ENCODE measurements at places on chromosomes 5 and 9.
A peak's percentile ranks its signal among the peaks of the same experiment; 100 is the strongest.

DNA sequence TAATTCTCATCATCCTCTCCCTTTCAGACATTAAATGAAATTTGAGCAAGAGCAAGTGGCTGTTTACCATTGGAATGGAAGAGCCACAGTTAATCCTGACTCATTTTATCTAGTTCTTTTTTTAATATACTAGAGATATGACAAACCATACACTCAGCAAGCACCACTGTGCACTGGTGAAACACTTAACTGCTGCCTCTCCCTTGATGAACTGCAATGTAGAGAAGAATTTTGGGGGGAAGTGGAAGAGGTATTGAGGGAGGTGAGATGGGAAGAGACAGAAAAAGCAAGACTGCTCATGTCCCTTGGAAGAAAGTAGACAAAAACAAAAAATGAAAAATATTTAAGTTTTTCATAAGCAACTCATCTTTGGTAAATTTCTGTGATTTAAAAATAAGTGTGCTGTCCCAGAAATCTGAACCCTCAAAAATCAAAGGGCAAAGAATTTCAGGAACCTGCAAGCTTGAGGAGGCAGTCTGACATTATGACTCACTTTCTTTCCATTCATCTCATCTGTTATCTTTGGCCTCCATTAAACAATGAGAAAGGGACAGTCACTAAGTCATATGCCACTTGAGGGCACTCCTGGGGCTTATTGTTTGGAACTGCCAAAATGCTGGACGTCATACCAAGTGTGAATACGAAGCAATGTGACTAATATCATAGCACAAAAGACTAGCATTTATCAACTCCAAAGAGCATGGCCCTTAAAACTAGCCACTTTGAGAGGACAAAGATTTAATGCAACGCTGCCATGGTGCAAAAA, 566.8 kb upstream of the DMAC1 start:
- DNase-seq = no peak

DNA sequence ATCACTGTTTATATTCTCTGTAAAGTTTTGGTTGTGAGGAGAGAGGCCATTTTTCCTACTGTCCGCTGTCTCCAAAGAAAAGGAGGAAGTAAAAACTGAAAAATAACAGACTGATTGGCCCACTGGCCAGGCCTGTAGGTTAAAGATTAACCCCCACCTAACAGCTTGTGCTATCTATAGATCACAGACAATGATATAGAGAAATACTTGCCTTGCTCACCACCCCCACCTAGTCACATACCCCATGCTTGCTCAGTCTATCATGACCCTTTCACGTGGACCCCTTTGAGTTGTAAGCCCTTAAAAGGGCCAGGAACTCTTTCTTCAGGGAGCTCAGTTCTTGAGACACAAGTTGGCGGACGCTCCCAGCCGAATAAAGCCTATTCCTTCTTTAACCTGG, 357.4 kb downstream of the PRDM9 start:
- no peak for DNase-seq

DNA sequence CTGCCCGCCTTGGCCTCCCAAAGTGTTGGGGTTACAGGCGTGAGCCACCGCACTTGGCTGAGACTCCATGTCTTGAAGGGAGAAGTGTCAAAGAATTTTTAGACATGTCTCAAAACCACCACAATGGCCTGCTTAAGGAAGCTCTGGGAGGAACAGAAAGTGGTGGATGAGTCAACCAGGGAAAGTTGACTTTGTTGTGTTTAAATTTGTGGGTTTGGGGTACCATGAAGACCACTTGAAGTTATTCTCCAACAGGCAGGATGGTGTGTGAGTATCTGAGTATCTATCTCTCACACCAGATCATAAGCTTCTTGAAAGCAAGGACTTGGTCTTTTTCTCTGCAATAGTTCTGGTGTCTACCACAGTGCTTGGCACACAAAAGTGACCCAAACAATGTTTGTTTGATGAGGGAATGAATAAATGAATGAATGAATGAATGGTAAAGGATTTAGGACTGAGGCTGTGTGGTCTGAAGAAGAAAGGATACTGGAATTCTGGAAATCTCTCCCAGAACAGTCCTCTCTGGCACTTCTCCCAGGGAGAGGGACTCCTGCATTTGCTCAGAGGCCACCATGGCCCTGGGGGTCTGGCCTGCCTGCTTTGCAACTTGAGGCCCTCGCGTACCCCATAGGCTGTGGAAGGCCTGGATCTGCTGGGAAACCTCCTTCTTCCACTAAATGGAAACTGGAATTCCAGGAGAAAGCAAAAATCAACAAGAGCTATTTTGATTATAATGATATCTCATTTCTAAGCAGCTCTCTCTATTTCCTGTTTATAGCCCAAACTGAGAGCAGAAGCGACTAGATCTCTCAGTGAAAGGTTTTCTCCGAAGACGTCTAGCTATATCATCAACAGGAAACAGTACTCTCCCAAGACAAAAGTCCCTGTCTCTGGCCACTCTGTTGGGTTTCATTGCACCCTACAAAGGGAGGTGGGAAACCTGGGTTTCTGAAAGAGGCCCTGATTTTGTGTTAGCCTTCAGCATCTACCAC, 187.9 kb downstream of the PALM2AKAP2 start:
- DNase-seq = no peak

DNA sequence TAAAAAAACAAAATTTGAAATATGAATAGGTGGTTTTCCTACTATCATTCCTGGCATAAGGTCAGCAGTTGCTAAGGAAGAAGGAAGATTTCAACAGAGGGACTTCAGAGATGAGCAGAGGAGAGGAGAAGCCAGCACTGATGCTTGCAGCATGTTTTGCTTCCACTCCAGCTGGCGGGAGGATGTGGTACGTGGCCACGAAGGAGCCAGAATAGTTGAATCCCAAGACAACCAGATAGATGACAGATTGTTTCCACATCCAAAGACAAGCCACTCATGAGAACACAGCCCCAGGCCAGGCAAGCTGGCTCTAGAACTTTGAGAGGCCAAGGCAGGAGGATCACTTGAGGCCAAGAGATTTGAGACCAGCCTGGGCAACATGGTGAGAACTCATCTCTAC, 15.1 kb downstream of the TIMD4 start:
- DNase-seq = no peak

GRCh38 chr9:70263421-70263820, 4.6 kb downstream of the SMC5 start:
- no peak for DNase-seq

DNA sequence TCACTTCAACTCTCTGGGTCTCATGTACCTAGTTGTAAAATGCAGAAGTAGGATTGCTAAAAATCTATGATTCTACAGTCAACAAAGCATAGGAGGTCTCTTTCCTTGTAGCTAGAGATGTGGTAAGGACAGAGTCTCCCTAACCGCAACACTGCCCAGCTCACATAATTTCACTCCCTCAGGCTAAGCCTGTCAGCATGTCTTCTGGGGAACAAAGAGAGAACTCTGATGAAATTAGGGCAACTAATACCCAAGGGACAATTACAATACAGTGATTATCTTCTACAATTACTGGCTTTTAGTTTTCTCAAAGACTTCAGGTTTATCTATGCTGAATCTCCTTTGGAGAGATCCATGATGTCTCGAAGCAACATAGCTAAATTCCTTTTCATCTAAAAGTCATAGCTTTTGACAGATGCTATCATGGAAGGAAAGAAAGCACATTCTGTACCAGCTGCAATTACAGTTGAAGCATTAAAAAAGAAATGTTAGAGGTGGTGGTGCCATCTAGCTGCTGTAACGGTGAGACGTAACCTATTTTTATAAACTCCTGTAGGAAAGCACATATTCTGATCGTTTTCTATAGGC, 141.1 kb upstream of the TARS1 start:
- DNase-seq = no peak

GRCh38 chr9:83043597-83043996, 19.3 kb downstream of the RASEF start:
- DNase-seq = no peak

GRCh38 chr9:99438596-99438995, 216.5 kb downstream of the SEC61B start:
- no peak for DNase-seq

DNA sequence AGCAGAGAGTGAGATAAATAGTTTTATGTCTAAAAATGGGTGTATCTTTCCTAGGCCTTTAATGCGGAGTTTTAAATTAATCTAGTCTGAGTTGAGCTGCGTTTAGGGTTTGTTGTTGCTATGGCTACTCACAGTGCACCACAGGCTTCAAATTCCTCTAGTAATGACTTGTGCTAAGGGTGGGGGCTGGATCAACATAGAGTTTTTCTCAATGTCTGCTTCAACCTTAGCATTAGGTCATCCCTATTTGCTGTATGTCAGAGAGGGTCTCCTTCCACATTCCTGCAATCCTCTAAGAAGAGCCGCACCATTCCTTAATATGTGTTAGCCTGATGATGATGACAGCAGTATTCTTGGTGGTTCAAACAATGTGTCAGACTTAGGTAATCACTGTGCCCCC, 465.6 kb upstream of the KIF2A start:
- DNase-seq = no peak

- no peak for DNase-seq
These were observed 977 bp downstream of the BTNL9 start for GRCh38 chr5:181041043-181041442.

DNA sequence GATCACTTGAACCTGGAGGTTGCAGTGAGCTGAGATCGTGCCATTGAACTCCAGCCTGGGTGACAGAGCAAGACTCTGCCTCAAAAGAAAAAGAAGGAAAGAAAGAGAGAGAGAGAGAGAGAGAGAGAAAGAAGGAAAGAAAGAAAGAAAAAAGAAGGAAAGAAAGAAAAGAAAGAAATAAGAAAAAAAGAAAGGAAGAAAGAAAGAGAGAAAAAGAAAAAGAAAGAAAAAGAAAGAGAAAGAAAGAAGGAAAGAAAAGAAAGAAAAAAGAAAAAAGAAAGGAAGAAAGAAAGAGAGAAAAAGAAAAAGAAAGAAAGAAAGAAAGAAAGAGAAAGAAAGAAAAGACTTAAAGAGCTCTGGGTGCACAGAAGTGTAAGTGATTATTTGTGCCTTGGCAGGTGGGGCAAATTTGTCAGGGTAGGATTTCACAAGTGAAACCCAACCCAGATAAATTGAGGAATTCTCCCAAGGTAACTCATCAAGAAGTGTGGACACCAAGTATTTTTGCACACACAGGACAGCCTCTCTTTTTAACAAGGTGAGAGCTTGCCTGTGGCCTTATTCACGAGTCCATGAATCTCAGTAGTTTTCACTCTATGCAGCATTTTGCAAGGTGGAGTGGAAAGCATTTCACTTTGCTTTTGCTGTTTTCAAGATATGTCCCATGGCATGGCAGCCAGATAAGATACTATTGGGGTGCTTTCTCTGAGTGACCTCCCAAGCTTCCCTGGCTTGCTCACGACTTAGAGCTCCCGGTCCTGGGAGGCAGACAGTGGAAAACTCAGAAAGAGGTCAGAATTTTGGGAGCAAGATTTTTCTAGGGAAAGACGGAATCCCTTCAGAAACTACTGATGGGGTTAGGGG, 57.8 kb downstream of the C9orf153 start:
- no peak for DNase-seq

- DNase-seq = peak; percentile 20
These were observed 75.3 kb upstream of the IL12B start for GRCh38 chr5:159405611-159406031.

DNA sequence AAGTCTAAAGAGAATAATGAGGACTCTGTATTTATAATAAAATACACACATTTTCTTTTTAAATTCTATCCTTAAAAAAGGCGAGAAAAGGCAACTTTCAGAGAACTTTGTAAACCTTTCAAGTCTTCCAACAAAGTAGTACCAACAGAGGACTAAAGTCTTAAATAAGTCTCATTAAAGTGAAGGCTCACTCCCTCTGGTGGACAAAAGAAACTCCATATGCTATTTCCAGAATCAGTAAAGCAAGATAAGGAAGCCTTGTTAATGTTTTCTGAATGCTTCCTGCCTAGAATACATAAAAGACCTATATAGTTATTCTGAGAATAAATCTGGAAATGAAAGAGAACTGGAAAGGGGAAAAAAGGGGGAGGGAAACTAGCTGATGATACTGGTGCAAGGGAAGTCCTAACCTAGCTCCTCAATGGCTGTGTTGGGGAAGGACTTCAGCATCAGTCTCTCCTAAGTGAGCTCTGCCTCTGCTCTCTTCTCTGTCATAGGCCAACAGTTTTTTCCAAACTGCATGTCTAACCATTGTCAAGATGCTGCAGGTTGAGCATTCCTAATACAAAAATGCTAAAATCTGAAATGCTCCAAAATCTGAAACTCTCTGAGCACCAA, 7.2 kb downstream of the HMGCS1 start:
- DNase-seq = no peak
